ENCODE measurements at places on chromosomes 16 and 17.

DNA sequence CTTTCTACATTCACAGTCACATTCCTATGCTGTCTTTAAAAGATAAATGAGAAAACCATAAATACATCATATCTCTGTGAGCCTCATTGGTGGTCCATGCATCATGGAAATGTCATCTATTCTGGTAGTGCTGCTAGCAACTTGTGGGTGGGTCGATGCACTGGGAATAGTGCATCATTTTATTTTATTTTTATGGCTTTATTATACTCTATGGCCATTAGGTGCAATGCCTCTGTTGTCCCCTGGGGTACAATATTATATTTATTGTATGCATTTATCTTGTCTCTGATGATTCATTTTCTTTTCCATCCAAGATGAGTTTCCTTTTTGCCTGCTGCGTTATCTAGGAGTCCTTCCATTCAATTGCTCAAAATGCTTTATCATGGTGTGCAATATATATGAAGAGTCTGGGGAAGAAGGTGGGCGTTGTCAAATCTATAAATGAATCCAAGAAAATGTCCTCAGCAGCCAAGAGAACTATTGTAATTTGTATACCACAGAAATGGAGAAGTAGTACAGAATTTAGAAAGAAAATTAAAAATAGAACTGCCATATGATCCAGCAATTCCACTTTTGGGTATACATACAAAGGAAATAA, 324.0 kb downstream of the KCNJ2 start:
- no peak for DNase-seq
- H3K27me3 ChIP-seq, result no peaks in the 10 kb centered on the region
- no peak overlapping the region for H3K4me3 ChIP-seq
- peaks cover 13% of the 10 kb centered on the region for H3K4me1 ChIP-seq
- no peak overlapping the region for H3K27ac ChIP-seq
- H3K36me3 ChIP-seq, result no peaks in the 10 kb centered on the region

GRCh38 chr17:3693829-3694231, 2.1 kb downstream of the P2RX5 start:
- no peaks in the 10 kb centered on the region for H3K36me3 ChIP-seq
- H3K4me3 ChIP-seq, result no peak overlapping the region
- no peak for DNase-seq
- H3K4me1 ChIP-seq, result peaks cover 23% of the 10 kb centered on the region
- peaks cover 15% of the 10 kb centered on the region for H3K27me3 ChIP-seq

DNA sequence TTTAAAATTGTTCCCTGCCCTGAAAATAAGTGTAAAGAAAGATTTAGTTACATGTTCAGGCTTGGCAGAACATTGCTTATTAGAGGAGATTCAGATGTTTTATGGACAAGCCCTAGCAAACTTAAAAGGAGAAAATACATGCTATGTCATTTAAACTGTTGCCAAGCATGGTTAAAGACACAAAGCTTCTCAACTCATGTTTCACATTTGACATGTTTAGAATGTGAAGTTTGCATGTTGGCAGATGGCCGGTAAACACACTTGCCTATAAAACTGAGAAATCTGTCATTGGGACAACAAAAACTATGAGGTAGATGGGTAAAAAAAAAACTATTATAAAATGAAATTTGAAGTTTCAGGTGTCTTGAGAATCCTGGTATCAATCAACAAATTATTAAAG, 5.8 kb downstream of the KRTAP29-1 start:
- H3K4me3 ChIP-seq, result no peak overlapping the region
- H3K27me3 ChIP-seq, result no peaks in the 10 kb centered on the region
- H3K4me1 ChIP-seq, result no peaks in the 10 kb centered on the region
- no peaks in the 10 kb centered on the region for H3K36me3 ChIP-seq

DNA sequence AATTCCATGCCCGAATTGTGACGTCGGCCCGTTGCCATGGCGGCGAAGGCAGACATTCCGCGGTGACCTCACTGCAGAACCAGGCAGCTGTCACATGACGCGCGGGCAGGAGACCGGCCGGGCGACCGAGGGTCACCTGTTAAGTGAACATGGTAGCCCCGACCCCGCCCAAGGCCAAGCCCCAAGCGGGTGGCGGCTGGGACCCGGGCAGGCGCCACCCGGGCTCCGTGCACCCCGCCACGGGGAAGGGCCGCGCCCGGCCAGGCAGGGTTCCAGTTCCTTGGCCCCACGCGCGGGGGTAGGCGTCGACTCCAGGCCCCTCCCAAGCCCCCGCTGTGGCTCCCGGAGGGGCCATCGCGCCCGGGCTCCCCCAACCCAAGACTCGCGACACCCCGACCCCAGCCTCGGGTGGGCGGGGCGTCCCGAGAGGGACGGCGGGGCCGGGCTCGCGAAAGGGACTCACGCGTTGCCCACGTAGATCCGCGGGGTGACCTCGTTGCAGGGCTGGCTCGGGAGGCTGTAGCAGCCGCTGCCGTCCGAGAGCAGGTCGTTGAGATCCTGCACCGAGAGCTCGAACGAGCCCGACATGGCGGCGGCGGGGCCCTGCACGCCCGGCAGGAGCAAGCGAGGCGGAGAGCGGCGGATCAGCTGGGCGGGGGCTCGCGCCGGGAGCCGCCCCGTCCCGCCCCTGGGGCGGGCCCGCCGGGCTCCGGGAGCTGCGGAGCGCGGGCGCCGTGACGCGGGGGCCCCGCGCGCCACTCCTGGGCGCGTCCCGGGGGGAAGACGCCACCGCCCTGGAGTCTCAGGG, at the start of gene DUSP3:
Gene DUSP3, minus strand, starts transcription at position 641 of the 808 bp plus-strand sequence. Its CDS starts 53 bp downstream, at position 588.
- peaks cover 92% of the 10 kb centered on the region for H3K4me1 ChIP-seq
- peak within 1 kb of the TSS; percentile 95 for H3K27ac ChIP-seq
- peaks cover 15% of the 10 kb centered on the region for H3K36me3 ChIP-seq
- DNase-seq, result peak; percentile 77
- no peaks in the 10 kb centered on the region for H3K27me3 ChIP-seq

DNA sequence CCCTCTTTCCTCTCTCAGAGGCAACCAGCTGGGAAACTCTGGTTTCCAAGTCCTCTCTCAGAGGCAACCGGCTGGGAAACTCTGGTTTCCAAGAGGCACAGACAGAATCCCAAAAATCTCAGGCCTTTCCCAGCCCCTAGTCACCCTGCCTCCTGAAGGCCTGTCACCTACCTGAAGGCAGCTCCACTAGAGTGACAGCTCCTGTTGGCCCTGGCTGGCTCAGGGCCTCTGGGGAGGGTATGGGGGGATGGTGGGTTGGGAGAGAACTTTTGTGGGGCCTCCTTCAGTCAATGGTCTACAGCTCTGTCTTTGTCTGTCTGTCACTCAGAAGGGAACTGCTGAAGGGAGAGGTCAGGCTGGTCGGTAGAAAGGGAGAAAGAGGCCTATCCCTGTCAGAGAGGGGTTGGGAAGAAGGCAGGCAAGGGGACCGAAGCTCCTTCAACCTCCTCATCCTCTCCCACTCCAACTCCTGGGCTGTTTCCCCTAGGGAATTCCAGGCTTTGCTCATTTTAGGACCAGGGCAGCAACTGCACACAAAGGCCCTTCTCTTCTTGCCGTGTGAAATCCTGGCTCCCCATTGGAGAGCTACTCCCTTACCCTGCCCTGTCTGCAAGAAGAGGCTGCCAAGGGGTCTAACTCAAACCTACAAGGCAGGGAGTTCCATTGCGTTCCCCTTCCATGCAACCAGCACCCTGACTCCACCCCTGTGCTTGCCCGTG, 23.6 kb downstream of the COPZ2 start:
- no peak for DNase-seq
- no peaks in the 10 kb centered on the region for H3K36me3 ChIP-seq
- H3K4me1 ChIP-seq, result peaks cover 48% of the 10 kb centered on the region
- peaks cover 26% of the 10 kb centered on the region for H3K27me3 ChIP-seq
- no peak overlapping the region for H3K4me3 ChIP-seq

- H3K4me3 ChIP-seq, result no peak overlapping the region
- H3K4me1 ChIP-seq, result peaks cover 3% of the 10 kb centered on the region
- no peak overlapping the region for H3K27ac ChIP-seq
- H3K27me3 ChIP-seq, result no peaks in the 10 kb centered on the region
These were observed 151.6 kb downstream of the FTO start for GRCh38 chr16:53855511-53855910.

- H3K27me3 ChIP-seq, result no peaks in the 10 kb centered on the region
- H3K27ac ChIP-seq, result no peak overlapping the region
- no peak for DNase-seq
- no peaks in the 10 kb centered on the region for H3K4me1 ChIP-seq
- H3K36me3 ChIP-seq, result peaks cover 90% of the 10 kb centered on the region
- H3K4me3 ChIP-seq, result no peak overlapping the region
These were observed 68.5 kb downstream of the YPEL2 start for GRCh38 chr17:59399914-59400313.

GRCh38 chr16:84547546-84548061, 43.1 kb upstream of the MEAK7 start:
- H3K27me3 ChIP-seq, result no peaks in the 10 kb centered on the region
- H3K4me1 ChIP-seq, result peaks cover 21% of the 10 kb centered on the region
- H3K27ac ChIP-seq, result no peak overlapping the region

DNA sequence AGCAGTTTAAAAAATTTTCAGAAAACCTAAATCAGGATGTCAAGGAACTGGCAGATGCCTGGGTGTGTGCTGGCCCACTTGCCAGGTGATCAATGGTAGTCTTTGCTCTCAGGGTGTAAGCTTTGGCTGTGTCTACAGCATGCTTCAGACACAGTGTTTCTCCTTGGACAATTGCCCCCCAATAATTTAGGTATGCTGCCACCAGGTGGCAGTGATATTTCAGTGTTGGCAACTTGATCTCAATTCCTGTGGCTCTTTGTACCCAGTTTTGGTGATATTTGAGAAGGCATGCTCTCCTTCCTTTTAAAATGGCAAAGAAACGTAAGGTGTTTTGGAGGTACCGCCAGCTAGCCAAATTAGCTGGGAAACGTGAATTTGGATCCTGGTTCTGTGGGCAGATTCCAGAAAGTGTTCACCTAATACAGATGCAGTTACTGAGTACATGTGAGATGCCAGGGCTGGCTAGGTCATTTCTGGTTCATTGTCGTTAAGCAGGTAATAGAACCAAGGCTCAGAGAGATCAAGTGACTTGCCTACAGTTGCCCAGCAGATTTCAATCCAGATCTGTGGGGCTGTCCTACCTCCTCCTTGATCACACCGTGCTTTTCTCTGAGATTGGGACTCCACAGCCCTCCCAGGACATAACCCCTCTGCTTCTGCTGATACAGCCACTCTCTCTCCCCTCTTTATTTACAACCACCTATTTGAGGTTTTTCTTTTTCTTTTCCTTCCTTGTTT, 155.6 kb upstream of the PLCG2 start:
- no peak overlapping the region for H3K4me3 ChIP-seq
- H3K36me3 ChIP-seq, result peaks cover 49% of the 10 kb centered on the region

DNA sequence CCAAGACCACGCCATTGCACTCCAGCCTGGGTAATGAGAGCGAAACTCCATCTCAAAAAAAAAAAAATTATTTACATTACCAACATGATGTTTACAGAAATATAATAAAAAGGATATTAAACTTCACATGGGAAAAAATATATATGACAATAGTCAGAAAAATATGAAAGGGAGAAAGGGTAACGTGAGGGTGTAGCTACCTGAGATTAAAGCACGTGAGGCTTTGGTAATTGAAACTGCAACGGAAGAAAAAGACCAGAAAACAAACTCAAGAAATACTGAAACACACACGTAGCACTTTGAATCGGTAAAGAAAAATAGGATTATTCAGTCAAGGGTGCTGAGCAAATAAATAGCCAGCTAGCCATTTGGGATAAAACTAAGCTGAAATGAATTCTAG, 53.6 kb downstream of the CYTH1 start:
- H3K4me1 ChIP-seq, result peaks cover 25% of the 10 kb centered on the region
- peaks cover 47% of the 10 kb centered on the region for H3K36me3 ChIP-seq
- no peaks in the 10 kb centered on the region for H3K27me3 ChIP-seq
- no peak overlapping the region for H3K27ac ChIP-seq

DNA sequence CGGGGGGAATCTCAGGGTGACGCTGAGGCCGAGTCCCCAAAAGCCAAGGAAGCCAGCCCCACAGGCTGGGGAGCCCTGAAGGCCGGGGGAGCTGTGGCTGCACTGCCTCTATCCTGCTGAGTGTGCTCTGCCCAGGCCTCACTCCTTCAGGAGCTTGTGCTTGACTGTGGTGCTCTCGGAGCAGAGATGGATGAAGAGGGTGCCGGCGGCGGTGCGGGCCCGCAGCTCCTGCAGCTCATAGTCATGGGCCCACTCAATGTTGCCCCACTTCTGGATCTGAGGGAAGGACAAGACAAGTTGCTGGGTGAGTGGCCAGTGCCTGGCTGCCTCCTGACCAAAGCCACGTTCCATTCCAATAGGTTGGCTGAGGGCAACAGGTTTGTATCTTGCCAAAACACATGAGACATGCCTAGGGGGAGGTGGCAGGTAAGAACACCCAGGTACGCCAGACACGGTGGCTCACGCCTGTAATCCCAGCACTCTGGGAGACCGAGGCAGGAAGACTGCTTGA, 20.5 kb downstream of the ATPAF2 start:
- H3K4me3 ChIP-seq, result no peak overlapping the region
- H3K27ac ChIP-seq, result no peak overlapping the region
- DNase-seq, result no peak

GRCh38 chr17:8608001-8608400, 22.5 kb downstream of the MYH10 start:
- H3K4me3 ChIP-seq, result no peak overlapping the region
- peaks cover 12% of the 10 kb centered on the region for H3K27me3 ChIP-seq
- H3K4me1 ChIP-seq, result no peaks in the 10 kb centered on the region
- H3K27ac ChIP-seq, result no peak overlapping the region
- no peaks in the 10 kb centered on the region for H3K36me3 ChIP-seq

GRCh38 chr17:83036666-83037065, 42.7 kb upstream of the METRNL start:
- DNase-seq, result no peak
- H3K4me1 ChIP-seq, result no peaks in the 10 kb centered on the region
- H3K4me3 ChIP-seq, result no peak overlapping the region
- H3K36me3 ChIP-seq, result peaks cover 49% of the 10 kb centered on the region
- H3K27me3 ChIP-seq, result no peaks in the 10 kb centered on the region
- no peak overlapping the region for H3K27ac ChIP-seq

DNA sequence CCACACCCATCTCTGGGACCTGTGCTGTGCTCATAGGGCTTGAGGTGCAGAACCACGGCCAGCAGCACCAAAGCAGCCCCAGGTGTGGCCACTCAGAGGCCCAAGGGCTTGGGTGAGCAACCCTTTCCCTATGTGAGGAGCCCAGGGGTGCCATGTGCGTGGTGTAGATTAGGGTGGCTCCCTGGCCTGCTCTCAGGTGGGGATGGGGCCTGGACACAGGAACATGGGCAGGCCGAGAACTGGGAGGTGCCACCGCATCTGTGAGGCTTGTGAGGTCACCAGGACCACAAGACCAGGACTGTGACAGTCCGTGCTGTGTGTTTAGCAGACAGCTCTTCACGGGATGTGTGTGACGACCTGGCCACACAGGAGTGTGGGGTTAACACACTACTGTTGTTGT, 103.5 kb upstream of the ZNF750 start:
- peak overlapping the region; percentile 14 for H3K27ac ChIP-seq
- H3K4me3 ChIP-seq, result no peak overlapping the region
- peaks cover 97% of the 10 kb centered on the region for H3K36me3 ChIP-seq
- no peaks in the 10 kb centered on the region for H3K27me3 ChIP-seq
- no peak for DNase-seq

All from CD14-positive monocyte (primary cell).